AG09319 (cell line): ENCODE measurements at places on chromosomes 7 and 10.

- no peak for DNase-seq
Measured at GRCh38 chr7:49639808-49640207, 133.6 kb upstream of the VWC2 start.

- DNase-seq = no peak
Measured at GRCh38 chr7:81140775-81141174, 221.9 kb upstream of the SEMA3C start.

- no peak for DNase-seq
Measured at GRCh38 chr10:112960151-112960681, 10.2 kb downstream of the TCF7L2 start.

DNA sequence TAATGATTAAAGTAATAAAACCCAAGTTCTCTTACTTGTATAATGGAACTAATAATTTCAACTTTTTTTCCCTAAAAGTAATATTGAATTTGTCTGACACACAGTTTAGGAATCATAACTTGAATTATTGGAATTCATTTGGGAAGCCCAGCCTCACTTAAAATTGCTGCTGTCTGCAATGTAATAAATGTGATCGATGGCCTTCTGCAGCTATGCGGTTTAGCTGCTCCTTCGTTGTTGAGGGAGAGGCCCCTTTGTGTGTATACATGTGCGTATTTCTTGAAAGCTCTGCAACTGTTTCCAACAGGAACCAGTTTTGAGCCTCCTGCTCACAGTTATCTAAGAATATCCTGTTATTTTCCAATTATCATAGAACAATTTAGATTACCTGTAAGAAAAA is 152.5 kb downstream of the AKR1D1 start:
- DNase-seq = no peak

DNA sequence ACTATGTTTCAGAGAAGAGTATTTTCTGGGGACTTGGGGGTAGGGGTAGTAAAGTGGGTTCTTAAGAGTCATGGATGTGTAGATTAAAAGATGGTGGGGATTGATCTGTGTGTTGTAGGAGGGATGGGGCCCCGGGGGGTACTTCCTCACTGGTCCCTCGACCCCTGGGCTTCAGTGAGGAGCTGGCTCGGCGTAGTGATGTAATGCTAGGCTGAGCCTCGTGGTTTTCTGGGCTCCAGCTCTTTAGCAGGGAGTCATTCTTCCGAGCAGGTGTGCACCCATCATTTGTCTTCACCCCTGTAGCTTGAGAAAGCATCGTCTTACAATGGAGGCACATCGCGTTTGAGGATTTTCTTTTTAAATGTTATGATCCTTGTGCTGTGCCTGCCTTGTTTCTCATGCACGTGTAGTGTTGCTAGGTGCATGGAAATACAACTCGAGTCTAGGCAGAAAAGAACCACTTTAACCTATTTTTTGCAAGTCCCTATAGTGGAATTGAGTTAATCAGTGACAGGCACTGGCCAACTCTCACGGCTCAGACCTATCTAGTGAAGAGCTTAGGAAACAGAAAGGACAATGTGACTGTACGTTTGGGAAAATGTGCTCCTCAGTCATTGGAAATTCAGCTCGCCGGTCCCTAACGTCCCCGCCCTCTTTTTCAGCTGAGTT is 106.1 kb upstream of the BTBD16 start:
- no peak for DNase-seq

GRCh38 chr7:80858141-80858903 is 60.5 kb downstream of the SEMA3C start:
- DNase-seq = no peak

DNA sequence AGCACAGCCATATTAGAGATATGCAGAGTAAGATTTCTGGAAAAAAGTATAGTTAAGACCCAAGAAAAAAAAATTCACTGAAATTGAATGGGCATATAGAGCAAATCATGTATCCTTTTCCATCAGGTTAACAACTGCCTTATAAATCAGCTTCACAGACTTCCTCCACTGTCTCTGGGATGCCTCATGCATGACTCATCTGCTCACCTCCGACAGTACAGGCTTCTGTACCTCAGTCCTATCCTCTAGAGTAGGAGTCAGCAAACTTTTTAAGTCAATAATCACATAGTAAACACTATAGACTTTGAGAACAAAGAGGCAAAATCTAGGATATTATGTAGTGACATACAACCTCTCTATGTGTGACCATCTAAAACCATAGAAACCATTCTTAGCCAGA is 211.6 kb upstream of the SP8 start:
- DNase-seq = no peak

DNA sequence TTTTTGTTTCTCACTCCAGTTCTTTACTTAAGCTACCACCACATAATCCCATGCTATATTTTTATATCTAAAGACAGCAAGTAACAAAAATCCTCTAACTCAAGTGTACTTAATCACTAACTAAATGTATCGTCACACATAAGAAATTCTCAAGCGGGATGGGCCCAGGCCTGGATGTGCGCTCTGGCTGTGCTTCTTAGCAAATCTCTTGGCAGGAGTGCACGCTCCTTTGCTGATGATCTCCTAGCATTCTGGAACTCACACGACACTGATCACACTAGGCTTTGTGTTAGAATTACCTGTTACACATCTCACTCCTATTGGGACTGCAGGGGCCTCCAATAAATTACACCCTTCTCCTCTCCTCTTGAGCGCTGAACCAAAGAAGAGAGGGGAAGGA is 46.7 kb upstream of the CALD1 start:
- no peak for DNase-seq

GRCh38 chr10:132065491-132066105 is at the start of gene JAKMIP3:
Gene JAKMIP3 (plus strand): TSS chr10:132065946. CDS start chr10:132104809, 38,863 bp downstream.
- DNase-seq = peak; percentile 77

- no peak for DNase-seq
Measured at GRCh38 chr10:21170216-21170615, 273.1 kb upstream of the NEBL start.

- no peak for DNase-seq
Measured at GRCh38 chr7:132059141-132059540, 502.7 kb upstream of the PODXL start.

- no peak for DNase-seq
Measured at GRCh38 chr7:92669616-92670165, 79.5 kb upstream of the FAM133B start.
